H9 (cell line): ENCODE measurements at places on chromosomes 16 and 17. TPM values are rescaled to one million over a fixed set of nuclear protein-coding genes. Genes with fewer than 3 reads are reported as not detected.

The TBX2 gene
- not detected in 2 replicates for total RNA-seq

The CBX2 gene
- total RNA-seq, result 77.4 and 79.4 TPM in 2 replicates

The EVPLL gene
- total RNA-seq, result 0.61 TPM in 1 of 2 replicates, not detected in the other

The NUPR1 gene
- 0.15 and 0.35 TPM in 2 replicates for total RNA-seq

The CCP110 gene
- 17.8 and 21.6 TPM in 2 replicates for total RNA-seq

The ZFP1 gene
- 13.7 and 15.3 TPM in 2 replicates for total RNA-seq

The SMIM36 gene
- not detected in 2 replicates for total RNA-seq

GRCh38 chr16:10180771-10181163 is 1.5 kb downstream of the GRIN2A start:
- H3K4me3 ChIP-seq, result peak overlapping the region; percentile 64
- no peak overlapping the region for H3K27ac ChIP-seq
- peak; percentile 90 for DNase-seq
- no peaks in the 10 kb centered on the region; the same call in 1 of the 2 replicates for H3K36me3 ChIP-seq
- H3K4me1 ChIP-seq, result no peaks in the 10 kb centered on the region

DNA sequence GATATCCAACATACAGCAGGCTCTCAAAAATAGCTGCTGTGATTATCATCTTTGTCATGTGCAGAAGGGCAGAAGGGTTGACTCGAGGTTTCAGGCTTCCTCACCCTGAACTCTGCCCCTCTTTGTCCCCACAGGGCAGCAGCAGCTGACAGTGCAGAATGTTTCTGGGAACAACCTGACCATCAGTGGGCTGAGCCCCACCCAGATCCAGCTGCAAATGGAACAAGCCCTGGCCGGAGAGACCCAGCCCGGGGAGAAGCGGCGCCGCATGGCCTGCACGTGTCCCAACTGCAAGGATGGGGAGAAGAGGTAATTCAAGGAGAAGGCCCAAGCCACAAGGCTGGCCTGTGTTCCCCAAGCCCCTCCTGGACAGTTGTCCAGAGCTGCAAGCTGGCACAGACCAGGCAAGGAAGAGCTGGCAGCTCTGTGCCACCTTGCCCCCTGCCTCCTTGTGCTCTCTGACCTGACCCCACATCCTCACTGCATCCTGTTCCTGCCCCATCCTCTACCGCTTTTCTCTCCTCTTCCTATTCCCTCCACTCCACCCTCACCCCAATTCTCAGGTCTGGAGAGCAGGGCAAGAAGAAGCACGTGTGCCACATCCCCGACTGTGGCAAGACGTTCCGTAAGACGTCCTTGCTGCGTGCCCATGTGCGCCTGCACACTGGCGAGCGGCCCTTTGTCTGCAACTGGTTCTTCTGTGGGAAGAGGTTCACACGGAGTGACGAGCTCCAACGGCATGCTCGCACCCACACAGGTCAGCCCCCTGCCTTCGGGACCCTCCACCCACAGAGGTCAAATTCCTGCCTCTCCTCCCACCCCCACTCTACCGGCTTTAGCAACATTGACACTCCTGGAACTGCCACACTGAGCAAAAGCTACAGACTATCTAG is 16.3 kb upstream of the PNPO start:
- H3K27me3 ChIP-seq, result no peaks in the 10 kb centered on the region
- no peak overlapping the region for H3K27ac ChIP-seq
- no peak overlapping the region for H3K4me3 ChIP-seq
- no peak for DNase-seq
- no peaks in the 10 kb centered on the region for H3K4me1 ChIP-seq
- peaks cover 13% of the 10 kb centered on the region for H3K36me3 ChIP-seq

DNA sequence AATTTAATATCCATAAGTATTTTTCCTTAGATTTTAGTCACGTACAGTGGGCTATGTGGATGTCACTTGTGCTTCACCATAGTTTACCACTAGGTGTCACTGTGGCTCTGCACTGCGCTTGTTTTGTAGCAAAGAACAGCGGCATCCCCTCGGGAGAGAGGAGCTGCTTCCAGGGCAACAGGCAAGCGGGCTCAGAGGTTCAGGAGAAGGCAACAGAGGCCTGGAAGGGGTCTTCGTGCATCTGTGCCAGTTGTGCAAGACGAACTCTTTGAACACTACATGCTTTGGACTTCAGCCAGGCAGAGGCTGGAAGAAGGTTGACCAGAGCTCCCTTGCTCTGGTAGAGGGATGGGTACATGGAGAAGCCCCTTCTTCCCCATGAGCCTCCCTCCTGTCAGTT is 20.6 kb downstream of the CYB561 start:
- DNase-seq, result peak; percentile 85
- no peaks in the 10 kb centered on the region for H3K27me3 ChIP-seq
- H3K27ac ChIP-seq, result no peak overlapping the region
- H3K4me1 ChIP-seq, result peaks cover 8% of the 10 kb centered on the region; the same call in 1 of the 2 replicates
- H3K4me3 ChIP-seq, result no peak overlapping the region

- peaks cover 7% of the 10 kb centered on the region; the same call in 1 of the 2 replicates for H3K27me3 ChIP-seq
- no peak overlapping the region for H3K27ac ChIP-seq
- H3K36me3 ChIP-seq, result no peaks in the 10 kb centered on the region
- no peaks in the 10 kb centered on the region for H3K4me1 ChIP-seq
- DNase-seq, result no peak
Measured at GRCh38 chr17:74347646-74348045, 14.0 kb downstream of the BTBD17 start.

DNA sequence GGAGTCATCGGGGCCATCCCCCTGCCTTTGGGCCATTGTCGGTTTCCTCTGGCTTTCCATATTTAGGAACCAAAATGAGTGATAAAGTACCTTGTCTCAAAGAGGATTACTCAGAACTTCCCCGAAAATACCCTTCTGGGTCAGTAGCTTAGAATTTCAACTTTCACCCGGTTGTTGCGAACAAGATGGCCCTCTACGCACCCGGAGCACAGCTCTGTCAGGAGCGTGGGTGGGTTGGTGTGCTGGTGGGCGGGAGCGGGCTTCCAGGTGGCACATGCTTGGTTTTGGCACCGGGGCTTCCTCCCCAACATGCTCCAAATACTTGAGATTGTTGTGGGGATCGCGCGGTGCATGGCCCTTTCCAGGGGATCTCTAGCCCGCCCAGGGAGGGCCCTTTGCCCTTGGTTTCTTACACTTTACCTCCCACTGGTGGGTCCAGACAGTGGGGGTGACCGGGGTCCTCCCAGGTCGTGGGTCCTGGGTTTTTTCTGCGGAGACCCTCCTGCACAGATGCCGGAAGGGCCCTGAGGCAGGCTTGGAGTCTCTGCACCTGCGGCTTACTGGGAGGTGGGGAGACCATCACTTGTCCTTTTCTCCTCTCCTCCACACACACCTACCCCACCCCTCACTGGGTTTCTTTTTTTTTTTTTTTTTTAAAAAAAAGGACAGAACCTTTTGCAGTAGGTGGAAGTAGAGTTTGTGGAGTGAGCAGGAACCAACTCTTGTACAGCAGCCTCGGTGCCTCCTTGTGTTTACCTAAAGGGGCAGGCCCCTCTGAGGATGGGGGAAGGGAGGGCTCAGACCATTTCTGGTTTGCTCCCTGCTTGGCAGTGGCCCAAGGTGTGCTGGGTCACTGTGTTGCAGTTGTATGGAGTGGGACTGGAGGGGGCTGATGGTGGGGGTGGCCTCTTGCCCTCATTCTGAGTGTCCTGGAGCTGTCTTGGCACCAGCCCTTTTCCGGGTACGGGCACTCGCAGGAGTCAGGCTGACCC is 142.1 kb downstream of the SEC14L1 start:
- no peaks in the 10 kb centered on the region; the same call in 1 of the 2 replicates for H3K4me1 ChIP-seq
- H3K27ac ChIP-seq, result no peak overlapping the region
- peak overlapping the region; percentile 90 for H3K4me3 ChIP-seq
- no peaks in the 10 kb centered on the region; the same call in 1 of the 3 replicates for H3K36me3 ChIP-seq

DNA sequence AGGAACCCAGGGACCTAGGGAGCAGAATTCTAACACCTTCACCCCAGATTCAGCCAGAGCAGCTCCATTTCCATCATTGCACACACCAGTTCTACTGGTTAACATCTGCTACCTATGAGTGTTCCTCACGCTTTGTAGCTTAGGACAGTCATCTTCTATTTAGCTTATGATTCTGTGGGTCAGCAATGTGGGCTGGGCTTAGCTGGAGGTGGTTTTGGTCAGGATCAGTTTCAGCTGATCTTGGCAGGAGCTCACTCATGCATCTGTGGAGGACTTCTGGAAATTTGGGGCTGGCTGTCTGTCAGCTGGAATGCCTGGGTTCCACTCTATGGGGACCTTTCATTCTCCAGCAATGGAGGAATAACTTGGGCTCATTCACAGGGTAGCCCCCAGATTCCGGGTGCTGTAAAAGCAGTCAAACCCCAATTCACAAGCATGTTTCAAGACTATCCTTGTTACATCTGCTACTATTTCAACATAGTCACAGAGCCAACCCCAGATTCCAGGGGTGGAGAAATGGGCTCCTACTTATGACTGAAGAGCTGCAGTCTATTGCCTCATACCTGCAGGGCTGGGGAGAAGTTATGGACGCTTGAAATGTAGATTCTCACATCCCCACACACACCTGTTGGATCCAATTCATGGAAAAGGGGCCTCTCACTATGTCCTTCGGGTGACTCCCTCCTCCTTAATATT is 3.4 kb upstream of the HP start:
- no peaks in the 10 kb centered on the region for H3K27me3 ChIP-seq
- H3K36me3 ChIP-seq, result no peaks in the 10 kb centered on the region
- no peak for DNase-seq
- no peak overlapping the region for H3K4me3 ChIP-seq
- no peaks in the 10 kb centered on the region for H3K4me1 ChIP-seq

DNA sequence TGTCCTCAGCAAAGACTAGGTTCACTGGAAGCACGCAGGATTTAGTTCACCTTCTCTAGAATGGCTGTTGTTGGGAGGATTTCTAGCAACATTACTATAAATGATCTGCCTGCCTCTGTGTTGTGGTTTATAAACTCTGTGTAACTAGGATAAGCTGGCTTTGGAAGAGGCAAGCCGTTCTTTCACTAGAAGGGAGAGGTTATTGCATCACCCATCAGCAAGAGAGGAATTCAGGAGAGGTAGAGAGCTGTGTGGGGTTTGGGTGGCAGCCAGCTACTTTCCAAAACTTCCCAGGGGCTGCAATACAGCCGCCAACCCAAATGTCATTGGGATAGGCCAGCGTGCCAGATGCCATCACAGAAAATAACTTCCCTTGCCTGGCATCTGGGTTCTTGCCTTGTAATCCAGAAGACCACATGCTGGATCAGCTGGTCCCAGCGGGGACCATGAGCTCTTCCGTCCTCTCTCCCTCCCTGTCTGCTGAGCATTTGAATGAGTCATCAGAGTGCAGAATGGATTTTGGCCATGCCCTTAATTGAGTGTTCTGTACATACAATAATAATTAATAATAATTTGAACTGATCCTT is 95.7 kb upstream of the RBFOX1 start:
- H3K36me3 ChIP-seq, result no peaks in the 10 kb centered on the region
- H3K27ac ChIP-seq, result no peak overlapping the region
- no peaks in the 10 kb centered on the region for H3K27me3 ChIP-seq
- H3K4me3 ChIP-seq, result no peak overlapping the region
- DNase-seq, result no peak
- no peaks in the 10 kb centered on the region; the same call in 1 of the 2 replicates for H3K4me1 ChIP-seq

GRCh38 chr17:42233156-42233555 is 38.9 kb upstream of the GHDC start:
- no peaks in the 10 kb centered on the region for H3K27me3 ChIP-seq
- no peaks in the 10 kb centered on the region for H3K36me3 ChIP-seq
- no peak overlapping the region for H3K27ac ChIP-seq
- DNase-seq, result no peak
- H3K4me3 ChIP-seq, result no peak overlapping the region
- H3K4me1 ChIP-seq, result no peaks in the 10 kb centered on the region

GRCh38 chr16:60041671-60042070 is 1307.6 kb upstream of the GOT2 start:
- H3K27ac ChIP-seq, result no peak overlapping the region
- no peak for DNase-seq
- H3K4me3 ChIP-seq, result no peak overlapping the region
- H3K4me1 ChIP-seq, result no peaks in the 10 kb centered on the region

DNA sequence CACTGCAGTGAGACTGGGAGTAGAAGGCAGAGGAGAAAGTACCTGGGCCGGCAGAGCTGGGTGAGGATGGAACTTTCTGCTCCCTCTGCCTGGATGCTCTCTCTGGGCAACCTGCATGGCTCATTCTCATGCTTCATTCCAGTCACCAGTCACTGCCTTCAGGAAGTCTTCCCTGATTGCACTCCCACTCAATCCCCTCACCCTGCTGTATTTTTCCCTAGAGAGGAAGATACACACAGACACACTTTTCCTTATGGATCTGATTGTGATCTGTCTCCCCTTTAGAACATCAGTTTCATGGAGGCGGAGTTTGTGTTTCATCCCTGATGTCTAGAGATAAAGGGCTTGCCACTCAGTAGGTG is 44.9 kb downstream of the MEAK7 start:
- peaks cover 18% of the 10 kb centered on the region for H3K36me3 ChIP-seq
- H3K27me3 ChIP-seq, result no peaks in the 10 kb centered on the region

DNA sequence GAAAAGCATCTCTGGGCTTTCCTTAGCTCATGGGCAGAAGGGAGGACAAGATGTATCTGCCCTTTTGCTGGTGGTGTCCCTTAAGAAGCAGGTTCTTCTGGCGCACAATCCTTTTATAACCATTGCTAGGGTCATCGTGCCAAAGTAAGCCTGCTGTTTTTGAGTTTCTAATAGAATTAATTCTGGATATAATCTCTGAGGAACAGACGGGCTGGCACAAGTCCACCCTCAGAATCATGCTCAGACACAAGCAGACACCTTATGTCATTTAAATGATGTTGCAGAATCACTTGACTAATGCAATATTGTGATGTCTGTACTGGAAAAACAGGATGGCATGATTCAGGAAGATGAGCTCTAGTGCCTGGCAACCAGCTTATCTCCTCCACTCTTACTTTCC is 18.8 kb upstream of the MMD start:
- no peaks in the 10 kb centered on the region for H3K27me3 ChIP-seq
- H3K27ac ChIP-seq, result no peak overlapping the region
- H3K4me1 ChIP-seq, result no peaks in the 10 kb centered on the region; the same call in 1 of the 2 replicates
- no peak for DNase-seq
- H3K36me3 ChIP-seq, result no peaks in the 10 kb centered on the region; the same call in 1 of the 3 replicates
- no peak overlapping the region for H3K4me3 ChIP-seq

- no peaks in the 10 kb centered on the region for H3K27me3 ChIP-seq
- DNase-seq, result no peak
- H3K4me1 ChIP-seq, result no peaks in the 10 kb centered on the region
- H3K27ac ChIP-seq, result no peak overlapping the region
- no peak overlapping the region for H3K4me3 ChIP-seq
- no peaks in the 10 kb centered on the region for H3K36me3 ChIP-seq
Measured at GRCh38 chr16:80299416-80299815, 241.4 kb upstream of the DYNLRB2 start.

GRCh38 chr17:63019138-63019873 is 53.3 kb downstream of the TANC2 start:
- DNase-seq, result no peak
- no peak overlapping the region for H3K4me3 ChIP-seq
- H3K4me1 ChIP-seq, result no peaks in the 10 kb centered on the region
- H3K36me3 ChIP-seq, result peaks cover 7% of the 10 kb centered on the region; the same call in 2 of the 3 replicates
- no peak overlapping the region for H3K27ac ChIP-seq

DNA sequence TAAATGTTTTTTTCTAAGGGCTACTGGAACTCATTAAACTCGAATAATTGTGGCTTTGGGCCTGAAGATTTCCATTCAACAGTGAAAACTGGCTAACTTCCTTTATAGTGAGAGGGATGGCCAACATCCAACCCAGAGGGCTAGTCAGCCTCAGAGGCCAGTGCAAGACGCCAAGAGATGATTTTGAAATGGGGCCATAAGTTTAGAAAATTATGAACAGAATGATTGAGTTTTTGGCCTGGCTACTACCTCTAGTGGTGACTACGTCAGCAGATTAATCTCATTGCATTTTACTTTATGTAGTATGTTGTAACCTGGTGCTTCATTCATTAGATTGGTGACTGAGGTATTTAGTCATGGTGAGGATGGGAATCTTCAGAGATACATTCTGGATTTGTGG is 28.4 kb downstream of the HAPSTR1 start:
- no peak overlapping the region for H3K4me3 ChIP-seq
- no peaks in the 10 kb centered on the region for H3K27me3 ChIP-seq
- no peak for DNase-seq
- peaks cover 35% of the 10 kb centered on the region; the same call in 2 of the 3 replicates for H3K36me3 ChIP-seq
- no peak overlapping the region for H3K27ac ChIP-seq
- H3K4me1 ChIP-seq, result peaks cover 2% of the 10 kb centered on the region; the same call in 1 of the 2 replicates
